ENCODE measurements at places on chromosomes 16 and 17. TPM values are rescaled to one million over a fixed set of nuclear protein-coding genes. Genes with fewer than 3 reads are reported as not detected.

The CORO6 gene
- 2.0 TPM for total RNA-seq

The RSKR gene
- 2.2 TPM for total RNA-seq

The GRAPL gene
- total RNA-seq, result not detected

The ADAD2 gene
- not detected for total RNA-seq

DNA sequence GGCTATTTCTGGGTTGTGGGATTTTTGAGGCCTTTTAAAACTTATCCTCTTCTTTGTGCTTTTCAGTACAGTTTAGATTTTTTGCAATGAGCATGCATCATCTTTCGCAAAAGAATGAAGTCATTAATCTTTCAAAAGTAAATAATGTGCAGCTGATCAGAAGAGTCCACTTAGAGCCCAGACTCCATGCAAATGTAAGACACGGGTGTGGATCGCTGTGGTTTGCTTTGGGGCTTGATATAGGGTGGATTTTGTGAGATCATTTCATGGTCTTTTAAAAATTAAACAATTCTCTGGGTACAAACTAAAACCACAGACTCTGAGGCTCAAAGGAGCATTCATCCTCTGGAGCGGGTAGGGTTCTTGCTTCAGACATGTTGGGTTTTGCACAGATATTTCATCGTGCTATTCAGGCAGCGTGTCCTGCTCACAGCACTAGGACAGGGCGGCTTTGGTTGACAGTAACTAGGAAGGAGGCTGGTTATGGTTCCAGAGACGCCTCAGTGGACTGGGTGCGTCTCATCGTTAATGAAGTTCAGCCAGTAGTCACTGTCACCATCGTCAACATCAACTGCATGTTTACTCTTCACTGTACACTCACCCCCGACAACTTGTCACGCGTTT lies 129.4 kb upstream of the PLCG2 start:
- DNase-seq, result no peak

The IGSF6 gene
- total RNA-seq, result not detected

The G6PC1 gene
- not detected for total RNA-seq

All from M059J (cell line).